ENCODE measurements at places on chromosomes 7 and 10.

GRCh38 chr10:45096001-45096400 is 95.3 kb downstream of the ZNF22 start:
- DNase-seq = no peak

GRCh38 chr10:74589226-74589673 is 237.2 kb upstream of the KAT6B start:
- DNase-seq = peak; percentile 87

DNA sequence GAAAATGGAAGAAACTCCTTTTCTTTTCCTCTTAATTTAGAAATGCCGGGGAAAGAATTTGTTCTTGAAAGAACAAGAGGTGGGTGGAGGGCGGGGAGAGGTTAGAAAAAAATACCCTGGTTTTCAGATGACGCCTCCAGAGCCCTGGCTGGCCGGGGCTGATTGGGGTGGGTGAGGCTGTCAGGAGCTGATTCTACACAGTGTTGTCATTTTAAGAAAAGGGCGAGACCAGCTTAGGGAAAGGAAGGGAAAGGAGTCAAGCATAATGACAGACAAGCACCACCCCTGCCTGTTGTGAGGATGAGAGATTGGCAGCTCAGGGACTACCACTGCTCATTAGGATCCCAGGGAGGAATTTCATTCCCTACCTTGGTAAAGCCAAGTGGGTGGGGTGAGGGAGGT is 9.9 kb upstream of the FAM180A start:
- DNase-seq = no peak

GRCh38 chr7:151796091-151796870 is 80.6 kb downstream of the PRKAG2 start:
- DNase-seq = no peak

GRCh38 chr7:28192786-28193585 is 12.4 kb upstream of the JAZF1 start:
- no peak for DNase-seq

- no peak for DNase-seq
Measured at GRCh38 chr10:75646218-75646915, 214.9 kb downstream of the LRMDA start.

DNA sequence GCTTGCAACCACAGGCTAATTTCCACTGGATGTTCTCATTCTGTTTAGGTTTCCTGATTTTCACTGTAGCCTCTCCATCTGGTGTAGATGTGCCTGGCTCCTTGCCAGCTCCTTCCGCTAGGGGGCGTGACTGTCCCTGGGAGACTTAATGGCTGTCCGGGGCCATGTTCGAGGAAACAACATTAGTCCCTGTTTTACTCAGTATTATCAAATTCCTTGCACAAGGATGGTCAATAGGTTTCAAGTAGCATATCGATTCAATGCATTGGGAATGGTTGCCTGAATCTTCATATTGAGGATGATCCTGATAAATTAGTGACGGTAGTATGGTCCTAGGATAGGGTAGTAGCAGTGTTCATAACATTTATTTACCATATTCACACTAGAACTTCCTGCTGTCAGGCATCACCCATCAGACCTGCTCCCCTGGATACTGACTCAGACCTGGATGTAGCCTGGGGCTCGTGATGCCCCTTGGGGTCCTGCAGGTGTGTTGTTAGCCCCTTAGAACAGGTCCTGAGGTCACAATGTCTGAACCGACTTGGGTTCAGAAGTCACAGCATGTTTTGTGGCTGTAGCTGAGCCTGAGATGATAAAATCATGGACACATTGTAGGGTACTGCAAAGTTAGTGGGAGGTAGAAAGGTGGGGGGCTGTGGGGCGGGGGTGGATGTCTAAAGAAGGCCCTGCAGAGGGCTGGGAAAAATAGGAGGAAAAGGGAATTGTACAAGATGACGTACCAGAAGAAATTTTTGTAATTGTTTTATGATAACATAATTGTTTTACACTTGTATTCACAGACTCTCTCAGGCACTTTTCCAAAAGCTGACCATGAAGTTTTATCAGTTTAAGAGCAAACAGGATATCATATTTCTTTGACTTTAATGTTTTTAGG is 8.9 kb upstream of the EXOC6 start:
- DNase-seq = peak; percentile 32

- no peak for DNase-seq
Measured at GRCh38 chr10:17649836-17650235, 5.9 kb downstream of the STAM start.

- no peak for DNase-seq
Measured at GRCh38 chr7:74083928-74084721, 521 bp downstream of the LIMK1 start.

GRCh38 chr10:24723788-24724380 is at the start of gene ARHGAP21:
Gene ARHGAP21, minus strand, starts transcription at chr10:24723887. Its CDS starts 1,988 bp downstream, at chr10:24721899.
- peak; percentile 21 for DNase-seq

- no peak for DNase-seq
Measured at GRCh38 chr7:20788420-20788990, 1.8 kb upstream of the SP8 start.

DNA sequence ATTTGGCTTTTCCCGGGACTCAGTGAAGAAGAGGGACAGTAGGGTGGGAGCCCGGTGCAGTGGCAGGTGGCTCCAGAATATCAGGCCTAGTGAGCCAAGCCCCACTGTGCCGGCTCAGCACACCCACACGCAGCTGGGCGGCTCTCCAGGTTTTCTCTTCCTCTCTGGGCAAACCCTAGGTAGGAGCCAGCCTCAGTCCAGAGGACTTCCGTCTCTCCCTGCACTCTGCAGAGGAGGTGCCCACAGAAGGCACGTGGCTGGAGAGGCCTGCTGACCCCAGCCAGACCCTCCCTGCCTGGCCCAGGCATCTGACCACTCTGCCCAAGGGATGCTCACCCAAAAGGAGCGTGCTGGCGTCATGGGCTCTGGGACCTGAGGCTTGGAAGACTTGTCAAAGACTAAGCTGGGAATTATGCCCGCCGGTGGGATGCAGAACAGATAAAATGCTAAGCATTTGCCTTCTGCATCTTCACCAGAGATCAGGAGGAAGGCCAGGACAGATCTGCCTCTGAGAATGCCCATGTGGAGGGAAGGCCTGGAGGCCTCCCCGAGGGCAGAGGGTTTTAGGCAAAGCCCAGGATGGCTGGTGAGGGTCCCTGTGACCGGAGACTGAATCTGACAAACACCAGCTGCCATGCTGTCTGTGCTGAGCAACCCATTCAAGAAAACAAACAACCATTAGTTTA is 40.2 kb downstream of the TCERG1L start:
- no peak for DNase-seq

GRCh38 chr7:80604436-80604835 is 34.0 kb upstream of the CD36 start:
- DNase-seq = no peak

GRCh38 chr7:77252506-77252905 is 52.9 kb upstream of the FGL2 start:
- no peak for DNase-seq

DNA sequence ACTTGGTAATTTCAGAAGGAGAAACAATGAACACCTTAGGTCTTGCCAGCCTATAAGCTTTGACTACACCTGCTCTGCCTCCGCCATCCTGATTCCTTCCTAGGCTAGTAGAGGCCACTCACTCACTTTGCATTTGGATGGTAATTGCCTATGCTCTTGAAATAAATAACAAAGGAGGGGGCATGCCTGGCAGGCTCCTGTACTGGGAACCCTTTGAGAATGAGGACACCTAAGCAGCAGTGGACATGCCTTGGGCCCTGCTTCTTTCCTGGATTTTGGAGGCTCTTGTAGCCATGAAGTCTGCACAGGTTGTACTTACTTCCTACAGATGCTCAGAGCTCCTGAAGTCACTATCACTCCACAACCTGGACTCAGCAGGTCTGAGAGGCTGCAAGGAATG is 65.8 kb downstream of the BLNK start:
- DNase-seq = no peak

DNA sequence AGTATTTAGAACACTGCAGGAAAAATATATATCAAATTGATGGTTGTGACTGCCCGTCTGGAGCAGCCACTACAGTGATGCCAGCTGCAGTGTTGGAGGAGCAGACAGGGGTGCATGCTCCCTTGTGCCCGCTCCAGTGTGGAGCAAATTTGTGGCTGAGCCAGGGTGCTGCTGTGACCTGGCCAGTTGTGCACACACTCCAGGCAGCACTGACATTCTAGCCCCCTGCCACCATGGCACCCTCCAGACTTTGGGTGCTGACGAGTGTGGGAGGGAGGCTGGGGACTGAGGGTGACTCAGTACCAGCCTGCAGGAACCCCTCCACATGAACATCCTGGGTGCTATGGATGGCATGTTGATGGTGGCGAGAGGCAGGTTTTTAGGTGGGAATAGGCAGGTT is 160.0 kb upstream of the PCDH15 start:
- DNase-seq = no peak

All from activated CD4-positive, alpha-beta T cell treated with anti-CD3 and anti-CD28 coated beads, Interleukin-2, amount 50 U/mL, for 1 hour (primary cell).